ENCODE measurements at places on chromosomes 3 and 15.

DNA sequence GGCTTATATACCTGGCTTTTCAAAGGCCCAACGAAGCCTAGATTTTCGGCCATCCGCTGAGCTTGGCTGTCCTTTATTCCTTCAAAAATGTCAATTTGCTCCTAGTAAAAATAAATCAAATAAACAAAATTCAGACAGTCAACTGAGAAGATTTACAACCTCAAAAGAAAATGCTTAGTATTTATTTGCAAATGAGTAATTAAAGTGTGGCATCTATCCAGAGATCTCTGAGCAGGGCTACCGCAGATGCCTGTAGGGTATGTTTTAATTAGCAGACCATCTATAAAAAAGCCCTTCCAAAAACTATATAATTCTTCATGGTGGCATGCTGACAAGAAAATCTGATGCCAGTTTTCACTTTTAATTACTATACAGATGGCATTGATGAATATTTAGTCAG lies 136.2 kb downstream of the SUCLG2 start:
- DNase-seq = no peak

DNA sequence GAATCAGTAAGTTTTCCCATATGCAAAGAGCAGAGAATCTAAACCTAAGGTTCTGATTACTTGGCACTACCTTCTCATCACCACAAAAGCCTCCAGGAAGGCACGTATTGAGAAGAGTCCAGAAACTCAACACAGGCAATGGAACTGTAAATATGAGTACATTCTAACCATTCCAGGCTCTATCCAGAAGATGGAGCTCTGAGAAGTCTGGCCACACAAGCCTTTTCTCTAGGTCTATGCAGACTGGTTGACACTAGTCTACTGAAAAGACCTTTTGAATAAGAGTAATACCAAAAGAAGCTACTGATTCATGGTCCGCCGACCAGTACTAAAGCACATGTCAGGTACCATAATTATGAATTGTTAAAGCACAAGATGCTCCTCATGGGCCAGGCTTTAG lies 12.2 kb upstream of the NCKIPSD start:
- no peak for DNase-seq

- DNase-seq = no peak
These were observed 693 bp downstream of the DISP2 start for GRCh38 chr15:40358471-40359353.

- no peak for DNase-seq
These were observed 237.7 kb upstream of the AGTR1 start for GRCh38 chr3:148459931-148460513.

DNA sequence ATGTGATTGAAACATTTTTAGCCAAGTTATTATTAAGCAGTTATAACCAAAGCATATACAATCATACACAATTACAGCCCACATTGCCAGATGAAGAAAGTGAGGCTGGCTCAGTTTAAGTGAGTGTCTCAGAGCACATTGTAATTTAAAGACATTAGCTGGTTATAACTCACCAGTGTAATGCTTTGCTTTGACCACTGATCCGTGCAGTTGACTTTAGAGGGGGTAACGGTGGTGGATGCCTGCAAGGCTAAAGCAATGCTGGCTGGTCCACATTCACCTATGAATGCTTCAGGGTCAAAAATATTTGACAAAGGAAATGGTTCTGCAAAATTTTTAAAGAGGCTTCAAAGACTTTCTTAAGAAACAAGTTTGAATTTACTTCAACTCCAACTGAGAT lies 1.2 kb downstream of the C3orf85 start:
- no peak for DNase-seq

GRCh38 chr3:188185717-188186251 lies 31.8 kb downstream of the LPP start:
- no peak for DNase-seq

DNA sequence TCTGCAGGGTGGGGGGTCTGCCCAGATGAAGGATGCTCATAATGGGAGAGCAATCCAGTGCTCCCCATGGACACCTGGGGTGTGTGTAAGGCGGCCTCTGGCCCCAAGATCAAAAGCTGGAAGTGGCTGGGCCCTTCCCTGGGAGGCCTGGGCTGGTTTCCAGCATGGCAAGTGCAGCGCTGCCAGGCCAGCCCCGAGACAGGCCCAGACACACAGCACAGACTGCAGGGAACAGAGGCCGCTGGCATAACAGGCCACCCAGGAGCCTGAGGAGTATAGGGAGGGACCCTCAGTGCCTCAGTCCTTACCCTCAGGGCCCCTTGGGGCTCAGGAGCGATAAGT lies 10.0 kb downstream of the ITPKA start:
- no peak for DNase-seq

- no peak for DNase-seq
These were observed 149.9 kb downstream of the ARPP21 start for GRCh38 chr3:35789042-35789831.

DNA sequence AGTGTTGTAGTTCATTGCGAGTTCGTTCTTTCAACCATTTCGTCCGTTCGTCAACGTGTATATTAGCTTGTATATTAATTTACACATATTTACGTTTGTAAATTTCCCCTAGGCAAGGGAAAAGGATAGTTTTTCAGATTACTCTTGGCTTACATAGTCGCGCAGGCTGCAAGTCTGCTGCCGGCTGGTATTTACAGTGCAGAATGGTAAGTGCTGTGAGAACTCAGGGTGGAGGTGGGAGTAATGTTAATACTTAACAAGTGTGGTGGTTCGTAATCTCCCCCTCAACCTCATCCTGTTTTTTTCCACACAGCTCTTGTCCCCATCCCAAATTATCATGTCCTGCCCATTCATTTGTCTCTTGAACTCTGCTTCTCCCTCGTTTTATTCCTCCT lies 766 bp downstream of the FAM98B start:
- DNase-seq = no peak

GRCh38 chr3:181265750-181266333 lies 276.3 kb upstream of the DNAJC19 start:
- DNase-seq = no peak

DNA sequence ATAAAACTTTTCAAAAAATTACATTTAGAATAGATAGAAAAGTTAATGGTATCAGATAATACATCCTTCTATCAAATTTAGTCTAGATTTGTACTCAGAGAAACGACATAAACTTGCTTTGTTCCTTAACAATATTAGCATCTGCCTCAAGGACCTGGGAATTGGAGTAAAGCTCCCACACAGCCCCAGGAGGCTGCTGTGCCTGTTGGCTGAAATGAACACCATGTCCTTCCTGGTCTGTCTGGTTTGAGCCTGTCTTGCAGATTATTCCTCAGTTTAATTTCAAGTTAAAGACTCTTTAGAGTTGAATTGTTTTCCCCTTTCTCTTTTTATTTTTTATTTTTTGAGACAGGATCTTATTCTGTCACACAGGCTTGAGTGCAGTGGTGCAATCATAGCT lies 19.4 kb downstream of the GNB5 start:
- no peak for DNase-seq

DNA sequence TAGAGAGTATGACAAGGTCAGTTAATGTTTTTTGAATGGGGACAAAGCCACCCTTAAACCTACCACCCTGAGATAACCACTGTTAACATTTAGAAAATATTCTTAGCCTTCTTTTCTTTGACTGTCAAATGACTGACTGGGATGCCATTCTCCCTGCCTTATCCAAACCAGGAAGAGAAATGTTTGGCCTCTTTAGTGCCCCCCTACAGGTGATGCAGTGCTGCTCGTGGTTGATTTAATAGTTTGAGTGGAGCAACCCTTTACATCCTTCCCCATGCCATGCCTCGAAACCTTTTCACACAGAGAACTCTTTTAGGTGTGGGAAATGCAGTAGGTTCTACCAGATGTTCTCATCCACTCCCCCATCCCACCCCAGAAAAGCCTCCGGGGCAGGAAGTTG lies 38.7 kb upstream of the UMPS start:
- DNase-seq = no peak

GRCh38 chr15:57455929-57456328 lies 79.6 kb downstream of the CGNL1 start:
- DNase-seq = no peak

- DNase-seq = peak; percentile 18
These were observed at the start of gene FBN1 for GRCh38 chr15:48645558-48646330. Gene FBN1 (minus strand): TSS chr15:48645709. CDS start chr15:48644769, 940 bp downstream.

- DNase-seq = no peak
These were observed 74.3 kb downstream of the SETD2 start for GRCh38 chr3:47089630-47090029.

- DNase-seq = no peak
These were observed 21.4 kb downstream of the ACAP2 start for GRCh38 chr3:195421400-195421799.

- DNase-seq = no peak
These were observed 3.1 kb downstream of the FEZF2 start for GRCh38 chr3:62370112-62370857.

DNA sequence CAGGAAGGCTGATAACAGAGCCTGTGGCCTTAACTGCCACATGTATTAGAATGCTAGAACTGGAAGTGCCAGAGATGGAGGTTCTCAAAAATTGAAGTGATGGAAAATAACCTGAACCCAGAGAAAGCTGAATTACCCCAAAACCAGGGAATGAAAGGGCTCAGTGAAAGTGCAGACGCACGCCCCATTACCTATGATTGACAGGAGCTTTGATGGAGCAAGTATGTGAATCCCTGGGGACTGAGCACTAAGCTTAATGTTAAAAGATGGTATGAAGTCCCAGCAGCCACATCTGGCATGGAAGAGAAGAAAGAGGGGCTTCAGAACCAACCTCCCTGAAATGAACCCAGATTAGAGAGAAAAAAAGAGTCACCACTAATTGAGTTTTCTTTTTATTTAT lies 118.4 kb upstream of the FHIT start:
- no peak for DNase-seq

GRCh38 chr3:23236890-23237289 lies 33.8 kb downstream of the UBE2E2 start:
- DNase-seq = no peak

GRCh38 chr3:135226057-135226456 lies 431.0 kb downstream of the EPHB1 start:
- no peak for DNase-seq

- DNase-seq = no peak
These were observed 14.6 kb downstream of the CAPN7 start for GRCh38 chr3:15220661-15221060.

DNA sequence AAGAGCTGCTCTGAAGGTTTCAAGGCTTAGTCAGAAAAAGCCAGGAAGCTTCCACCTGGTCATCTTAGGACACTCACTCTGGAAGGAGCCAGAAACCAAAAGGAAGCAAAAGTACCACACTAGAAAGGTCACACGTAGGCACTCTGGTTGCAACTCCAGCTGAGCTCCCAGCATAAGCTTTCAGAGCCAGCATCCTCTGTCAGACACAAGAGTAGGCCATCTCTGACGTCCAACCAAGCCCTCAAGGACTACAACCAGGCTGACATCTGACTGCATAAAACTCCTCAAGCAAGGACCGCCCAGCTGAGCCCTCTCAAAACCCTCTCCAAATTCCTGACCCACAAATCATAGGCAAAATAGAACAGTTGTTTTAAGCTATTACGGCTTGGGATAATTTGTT lies 12.8 kb downstream of the SH3BP5 start:
- no peak for DNase-seq

DNA sequence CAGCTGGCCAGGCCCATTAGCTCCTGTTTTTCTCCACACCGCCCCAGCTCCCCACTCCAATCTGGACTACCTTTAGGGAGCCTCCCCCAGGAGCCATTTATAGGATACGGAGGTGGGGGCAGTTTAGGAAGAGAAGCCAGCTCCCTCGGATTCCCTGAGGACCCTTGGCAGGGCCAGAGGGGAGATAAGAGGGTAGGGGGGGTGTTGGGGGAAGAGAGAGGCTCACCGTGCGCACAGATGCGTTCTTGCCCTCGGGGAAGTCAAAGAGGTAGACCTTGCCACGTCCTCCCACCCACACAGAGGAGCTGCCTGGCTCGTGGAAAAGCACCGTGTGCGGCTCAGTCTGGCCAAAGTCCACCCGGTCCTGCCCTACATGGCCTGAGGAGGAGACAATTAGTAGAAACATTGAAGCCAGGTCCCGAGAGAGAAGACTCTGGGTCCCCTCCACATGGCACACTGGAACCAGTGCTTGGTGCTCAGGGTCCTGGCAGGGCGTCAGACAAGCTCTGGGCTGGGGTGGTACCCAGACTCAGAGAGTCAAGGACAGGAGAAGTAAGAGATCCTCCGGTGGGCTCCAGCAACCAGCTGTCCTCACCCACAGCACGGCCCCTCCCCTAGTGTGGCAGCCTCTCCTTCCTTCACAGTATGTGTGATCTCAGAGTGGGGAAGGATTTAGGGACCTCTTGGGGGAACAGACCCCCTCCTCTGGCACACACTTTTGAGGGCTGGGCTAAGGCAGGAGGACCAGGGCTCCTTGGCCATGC lies 15.0 kb downstream of the SEMA7A start:
- no peak for DNase-seq

DNA sequence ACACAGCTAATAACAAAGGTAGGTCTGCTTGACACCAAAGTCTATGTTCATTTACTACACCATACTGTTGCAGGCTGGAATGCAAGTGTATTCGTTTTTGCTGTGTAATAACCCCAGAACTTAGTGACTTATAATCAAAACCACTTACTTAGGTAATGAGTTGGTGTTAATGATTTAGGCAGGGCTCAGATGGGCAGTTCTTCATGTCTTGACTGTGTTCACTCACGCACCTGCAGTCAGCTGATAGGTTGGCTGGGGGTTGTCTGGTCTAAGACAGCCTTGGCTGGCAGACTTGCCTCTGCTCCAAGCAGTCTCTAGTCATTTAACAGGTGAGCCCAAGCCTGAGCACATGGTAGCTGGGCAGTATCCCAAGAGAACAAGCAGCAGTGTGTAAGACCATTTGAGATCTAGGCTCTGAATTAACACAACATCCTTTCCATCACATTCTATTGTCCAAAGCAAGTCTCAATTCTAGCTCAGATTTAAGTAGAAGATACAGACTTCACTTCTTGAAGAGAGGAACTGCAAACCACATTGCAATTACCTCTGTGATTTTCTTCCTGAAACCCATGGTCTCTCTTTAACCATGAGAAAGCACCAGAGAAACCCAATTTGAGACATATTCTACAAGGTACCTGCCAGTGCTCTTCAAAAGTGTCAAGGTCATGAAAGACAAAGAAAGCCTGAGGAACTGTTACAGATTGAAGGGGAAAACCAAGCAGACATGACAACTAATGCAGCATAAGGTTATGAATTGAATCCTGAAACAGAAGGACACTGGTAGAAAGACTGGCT lies 13.3 kb upstream of the DCLK3 start:
- no peak for DNase-seq

DNA sequence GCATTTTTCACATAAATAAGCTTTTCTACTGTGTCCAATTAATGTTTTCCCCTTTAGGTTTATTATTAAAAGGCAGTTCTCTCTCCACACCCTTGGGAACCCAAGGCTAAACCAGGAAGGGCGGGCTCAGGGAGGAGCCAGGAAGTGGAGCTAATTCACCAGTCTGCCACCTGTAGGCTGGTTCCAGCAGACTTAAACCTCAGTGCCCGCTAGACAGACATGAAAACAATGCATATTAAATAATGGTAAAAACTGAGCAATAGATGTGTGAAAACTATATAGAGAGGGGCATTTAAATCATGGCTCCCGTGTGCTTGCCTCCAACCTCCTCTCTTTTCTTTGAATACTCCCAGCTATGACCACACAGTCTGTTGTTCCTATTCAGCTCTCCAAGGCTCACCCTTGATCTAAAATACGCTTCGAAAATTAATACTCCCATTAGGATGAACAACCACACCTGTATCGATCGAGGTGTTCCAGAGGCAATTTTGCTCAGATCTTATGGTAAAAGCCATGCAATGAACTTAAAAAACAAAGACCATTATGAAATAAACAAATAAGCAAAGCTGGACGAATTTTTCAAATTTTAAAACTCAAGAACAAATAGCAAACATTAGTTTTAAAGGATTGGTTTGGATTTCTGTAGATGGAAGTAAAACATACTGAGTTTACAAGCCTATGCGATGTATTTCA lies 253.3 kb downstream of the TJP1 start:
- no peak for DNase-seq
